ENCODE measurements at places on chromosomes 11 and 22.

DNA sequence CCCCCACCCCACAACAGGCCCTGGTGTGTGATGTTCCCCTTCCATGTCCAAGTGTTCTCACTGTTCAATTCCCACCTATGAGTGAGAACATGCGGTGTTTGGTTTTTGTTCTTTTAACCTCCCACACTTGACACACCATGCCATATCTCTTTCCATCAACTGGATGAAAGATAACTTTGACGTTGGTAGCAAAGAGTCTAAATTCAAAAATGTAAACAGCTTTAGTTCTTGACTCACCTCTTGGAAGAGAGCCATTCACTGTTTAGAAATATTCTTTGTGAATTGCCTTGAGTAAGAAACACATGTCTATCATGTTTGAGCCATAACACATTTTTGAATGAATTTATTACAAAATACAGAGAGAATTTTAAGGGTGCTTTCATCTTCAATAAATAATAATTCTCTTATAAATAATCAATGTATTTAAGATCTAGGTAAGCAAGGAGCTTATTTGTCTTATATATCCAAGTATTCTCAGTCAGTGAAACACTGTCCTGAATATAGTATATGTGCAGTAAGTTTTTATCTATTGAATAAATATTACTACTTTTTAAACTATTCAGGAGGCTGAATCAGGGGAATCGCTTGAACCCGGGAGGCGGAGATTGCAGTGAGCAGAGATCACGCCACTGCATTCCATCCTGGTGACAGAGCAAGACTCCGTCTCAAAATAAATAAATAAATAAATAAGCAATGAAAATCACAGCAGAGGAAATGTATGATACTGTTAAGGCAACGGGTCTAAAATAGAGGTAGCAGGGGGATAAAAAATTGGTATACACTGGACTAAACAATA lies 6.7 kb downstream of the CARD18 start:
- no peak for DNase-seq

DNA sequence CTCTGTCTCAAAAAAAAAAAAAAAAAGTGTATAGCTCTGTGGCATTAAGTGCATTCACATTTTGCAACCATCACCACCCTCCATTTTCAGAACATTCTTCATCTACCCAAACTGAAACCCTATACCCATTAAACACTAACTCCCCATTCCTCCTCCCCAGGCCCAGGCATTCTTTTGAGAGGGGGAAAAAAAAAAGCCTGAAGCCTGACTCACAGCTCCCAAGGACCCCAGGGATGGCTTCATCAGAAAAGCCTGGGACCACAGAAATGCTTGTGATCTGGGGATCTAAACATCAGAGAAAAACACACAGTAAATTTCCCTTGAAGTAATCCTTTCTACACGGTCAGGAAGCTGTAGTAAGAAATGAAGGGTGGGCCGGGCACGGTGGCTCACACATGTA lies 10.7 kb upstream of the GTSE1 start:
- DNase-seq: no peak

DNA sequence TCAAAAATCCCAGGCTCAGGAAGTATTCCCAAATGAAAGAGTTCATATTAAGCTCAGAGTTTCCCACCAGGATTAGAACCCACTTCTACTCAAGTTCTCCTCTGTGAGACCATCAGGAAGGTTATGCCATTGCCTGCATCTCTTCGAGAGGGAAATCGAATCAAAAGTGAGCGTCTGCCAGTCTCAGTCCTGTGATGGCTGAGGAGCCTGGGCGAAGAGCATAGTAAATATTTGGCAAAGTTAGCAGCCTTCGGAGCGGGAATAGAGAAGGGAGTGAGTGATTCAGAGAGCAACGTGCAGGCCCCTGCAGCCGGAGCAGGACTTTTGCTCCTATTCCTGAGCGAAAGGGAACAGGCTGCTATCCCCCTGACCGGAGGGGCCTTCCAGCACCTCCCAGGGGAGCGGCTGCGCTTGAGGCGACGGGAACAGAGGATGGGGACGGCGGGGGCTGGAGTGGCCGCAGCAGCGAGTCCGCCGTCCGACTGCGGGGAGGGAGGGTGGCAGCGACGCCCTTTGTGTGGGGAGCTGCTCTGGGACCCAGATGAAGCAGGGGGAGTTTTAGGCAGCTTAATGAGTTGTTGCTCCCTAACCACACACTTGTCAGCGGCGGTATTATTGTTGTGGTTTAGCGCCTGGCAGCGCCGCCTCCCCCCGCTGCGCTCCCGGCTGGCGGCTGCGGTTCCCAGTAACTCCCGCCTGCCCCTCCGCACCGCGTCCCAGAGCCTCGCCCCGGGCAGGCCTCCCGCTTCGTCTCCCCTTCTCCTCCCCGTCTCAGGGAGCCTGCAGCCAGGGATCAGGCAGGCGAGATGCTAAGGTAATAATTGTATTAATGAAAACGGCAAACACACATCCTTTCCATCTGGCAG lies 21.7 kb upstream of the NRGN start:
- DNase-seq: no peak

GRCh38 chr11:2890466-2891294 lies 5.1 kb upstream of the CDKN1C start:
- DNase-seq: no peak

DNA sequence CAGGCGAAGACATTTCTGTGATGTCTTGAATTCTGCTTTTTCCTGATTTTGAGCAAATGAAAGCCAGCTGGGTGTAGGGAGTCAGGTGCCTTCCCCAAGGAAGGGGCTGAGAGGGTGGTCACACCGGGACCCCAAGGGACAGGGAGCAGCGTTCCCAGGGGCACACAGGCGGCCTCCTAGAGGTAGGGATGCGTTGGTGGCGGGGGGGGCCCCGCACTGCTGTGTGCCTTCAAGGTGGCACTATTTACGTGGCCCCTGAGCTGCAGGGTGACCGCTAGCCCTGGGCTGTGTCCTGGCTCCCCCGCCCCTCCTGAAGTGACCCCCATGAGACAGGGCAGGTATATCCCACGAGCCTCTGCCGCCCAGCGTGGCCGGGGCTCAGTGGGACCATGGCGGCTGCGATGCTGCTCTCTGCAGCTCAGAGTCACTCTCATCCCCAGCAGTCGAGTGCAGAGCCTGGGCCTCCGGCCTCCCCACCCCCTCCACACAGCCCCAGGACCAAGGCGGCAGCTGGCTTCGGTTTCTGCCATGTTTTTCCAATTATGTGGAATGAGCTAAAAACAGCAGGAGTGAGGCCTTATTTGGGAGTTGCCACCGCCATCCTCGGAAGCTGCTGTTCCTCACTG lies 60.9 kb downstream of the LRP5 start:
- DNase-seq: no peak

- no peak for DNase-seq
Measured at GRCh38 chr11:37968148-37968547, 1370.1 kb upstream of the RAG2 start.

DNA sequence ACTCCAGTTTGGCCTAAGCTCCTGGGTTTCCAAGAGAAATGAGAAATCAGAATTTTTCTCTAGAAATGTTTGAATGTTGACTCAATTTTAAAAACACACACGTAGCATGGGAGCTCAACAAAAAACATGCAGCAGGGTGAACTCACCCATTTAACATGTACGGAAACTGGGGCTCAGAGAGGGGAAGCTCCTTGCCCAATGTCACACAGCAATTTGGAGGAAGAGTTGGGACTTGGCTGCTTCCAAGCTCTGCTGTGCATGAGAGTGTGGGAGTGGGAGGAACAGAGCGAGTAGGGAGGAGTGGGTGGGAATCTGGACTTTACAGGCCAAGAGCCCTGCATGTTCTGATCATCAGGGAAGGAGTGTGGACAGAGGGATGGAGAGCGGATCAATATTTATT lies 5.9 kb downstream of the TPST2 start:
- DNase-seq: no peak
